ENCODE measurements at places on chromosomes 7 and 10.

- no peak for DNase-seq
Measured at GRCh38 chr10:94286901-94287300, 75.8 kb downstream of the NOC3L start.

- no peak for DNase-seq
Measured at GRCh38 chr7:92072708-92073107, 61.6 kb downstream of the CYP51A1 start.

DNA sequence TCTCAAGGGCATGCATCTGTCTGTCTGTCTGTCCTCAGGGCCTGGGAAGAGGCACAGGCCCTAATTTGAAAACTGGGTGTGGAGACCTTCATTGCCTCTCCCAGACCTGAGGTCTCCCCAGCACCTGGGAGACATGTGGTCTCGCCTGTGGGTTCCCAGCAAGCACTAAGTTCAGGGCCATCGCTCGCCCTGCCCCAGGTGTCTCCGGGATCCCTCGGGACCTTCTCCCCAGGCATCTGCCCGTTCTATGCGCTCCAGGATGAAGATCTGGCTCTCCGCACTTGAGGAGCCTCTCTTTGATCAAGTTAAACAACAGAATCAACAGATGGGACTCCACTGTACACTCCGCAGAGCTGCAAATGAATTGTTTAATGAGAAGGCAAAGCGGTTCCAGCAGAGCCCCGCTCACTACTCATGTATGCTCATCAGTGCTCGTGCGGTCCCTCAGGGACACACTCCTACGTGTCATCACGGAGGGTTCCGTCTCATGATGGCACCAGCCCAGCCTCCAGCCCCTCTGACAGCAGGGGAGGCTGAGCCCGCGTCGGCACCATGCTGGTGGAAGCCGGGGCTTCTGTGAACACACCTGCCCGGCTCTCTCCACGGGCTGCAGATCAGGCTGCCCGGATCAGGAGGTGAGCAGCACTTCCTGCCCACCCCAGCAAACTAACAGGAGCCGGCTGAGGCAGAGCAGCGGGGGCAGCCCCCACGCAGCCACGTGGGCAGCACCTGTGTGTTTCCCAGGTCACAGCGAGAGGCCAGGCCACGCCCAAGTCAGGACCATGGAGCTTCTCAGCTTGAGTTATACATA, 132.8 kb downstream of the TCERG1L start:
- no peak for DNase-seq

DNA sequence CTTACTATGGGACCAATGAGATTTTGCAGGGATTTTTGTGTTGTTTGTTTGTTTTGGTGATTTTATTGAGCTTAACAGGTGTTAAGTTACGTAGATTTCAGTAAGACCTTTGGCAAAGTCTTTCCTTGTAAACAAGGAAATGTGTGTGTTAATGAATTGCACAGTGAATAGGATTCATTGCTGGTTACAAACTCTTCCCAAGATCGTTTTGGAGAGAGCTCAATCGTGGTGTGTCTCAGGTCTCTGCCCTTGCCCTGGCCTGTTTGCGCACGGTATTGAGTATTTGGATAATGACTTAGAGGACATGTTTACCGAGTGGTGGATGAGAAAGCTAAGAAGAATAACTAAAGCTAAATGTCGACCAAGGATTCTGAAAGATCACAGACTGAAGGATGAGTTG, 41.9 kb downstream of the PRPF18 start:
- no peak for DNase-seq

Data from SK-N-DZ (cell line).